Small intestine (tissue), 16 donors: ENCODE measurements at places on chromosomes 11 and 22. TPM values are rescaled to one million over a fixed set of nuclear protein-coding genes. Genes with fewer than 3 reads are reported as not detected.

The WT1 gene
- not detected for polyA plus RNA-seq

DNA sequence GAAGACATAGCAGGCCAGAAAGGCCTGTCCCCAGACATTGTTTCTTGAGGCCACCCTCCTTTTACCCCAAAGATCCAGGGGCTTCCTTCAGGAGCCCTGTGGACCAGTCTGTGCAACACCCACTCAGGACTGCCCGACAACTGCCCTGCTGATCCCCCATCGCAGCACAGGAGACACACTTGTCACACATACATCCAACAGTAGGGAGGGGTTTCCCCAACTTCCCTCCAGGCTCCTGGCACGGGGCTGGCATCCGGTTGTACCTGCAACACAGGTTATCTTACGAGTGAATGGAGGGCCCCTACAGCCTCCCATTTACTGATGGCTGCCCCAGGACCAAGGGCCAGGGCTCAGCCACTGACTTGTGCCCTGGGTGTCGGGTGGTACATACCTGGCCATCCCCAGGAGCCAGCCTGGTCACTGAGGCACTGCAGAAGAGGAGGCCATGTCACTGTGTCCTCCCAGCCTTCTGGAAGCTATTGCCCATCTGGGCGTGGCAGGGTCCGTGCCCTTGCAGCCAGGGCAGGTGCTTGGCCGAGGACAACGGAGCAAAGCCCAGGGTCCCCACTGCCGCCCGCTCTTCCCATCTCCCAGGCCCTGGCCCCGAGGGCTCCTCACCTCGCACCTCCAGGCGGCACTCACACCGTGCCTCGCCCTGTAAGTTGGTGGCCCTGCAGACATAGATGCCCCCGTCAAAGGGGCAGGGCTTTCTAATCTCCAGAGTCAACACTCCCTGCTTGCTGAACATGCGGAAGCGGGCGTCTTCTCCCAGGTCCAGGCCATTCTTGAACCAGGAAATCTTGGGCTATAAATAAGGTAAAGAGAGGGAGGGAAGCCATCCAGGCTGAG, 20.8 kb downstream of the MYBPC3 start:
- no peaks in the 10 kb centered on the region for H3K27me3 ChIP-seq
- H3K4me1 ChIP-seq, result peaks cover 13% of the 10 kb centered on the region
- no peak overlapping the region for H3K4me3 ChIP-seq
- H3K36me3 ChIP-seq, result peaks cover 16% of the 10 kb centered on the region
- no peak overlapping the region for H3K27ac ChIP-seq

The CDC45 gene
- polyA plus RNA-seq, result 2.2 TPM

- no peak overlapping the region for H3K27ac ChIP-seq
- H3K4me1 ChIP-seq, result no peaks in the 10 kb centered on the region
- H3K36me3 ChIP-seq, result no peaks in the 10 kb centered on the region
- no peak overlapping the region for H3K4me3 ChIP-seq
- no peaks in the 10 kb centered on the region for H3K27me3 ChIP-seq
- no peak for DNase-seq
Measured at GRCh38 chr11:130546901-130547694, 98.7 kb downstream of the ADAMTS15 start.

The EXT2 gene
- 47.1 TPM for polyA plus RNA-seq
